ENCODE measurements at places on chromosomes 7 and 10. TPM values are rescaled to one million over a fixed set of nuclear protein-coding genes. Genes with fewer than 3 reads are reported as not detected.

The PCGF6 gene
- 17.2 TPM for total RNA-seq

The MNX1 gene
- not detected for total RNA-seq

The HABP2 gene
- total RNA-seq = not detected

The CRPPA gene
- 0.74 TPM for total RNA-seq

The PFKFB3 gene
- 97.3 TPM for total RNA-seq

- DNase-seq = no peak
Observed at GRCh38 chr7:98168904-98169621, 42.2 kb upstream of the BHLHA15 start.

GRCh38 chr7:117435475-117436043 is 8.3 kb upstream of the ASZ1 start:
- no peak for DNase-seq

DNA sequence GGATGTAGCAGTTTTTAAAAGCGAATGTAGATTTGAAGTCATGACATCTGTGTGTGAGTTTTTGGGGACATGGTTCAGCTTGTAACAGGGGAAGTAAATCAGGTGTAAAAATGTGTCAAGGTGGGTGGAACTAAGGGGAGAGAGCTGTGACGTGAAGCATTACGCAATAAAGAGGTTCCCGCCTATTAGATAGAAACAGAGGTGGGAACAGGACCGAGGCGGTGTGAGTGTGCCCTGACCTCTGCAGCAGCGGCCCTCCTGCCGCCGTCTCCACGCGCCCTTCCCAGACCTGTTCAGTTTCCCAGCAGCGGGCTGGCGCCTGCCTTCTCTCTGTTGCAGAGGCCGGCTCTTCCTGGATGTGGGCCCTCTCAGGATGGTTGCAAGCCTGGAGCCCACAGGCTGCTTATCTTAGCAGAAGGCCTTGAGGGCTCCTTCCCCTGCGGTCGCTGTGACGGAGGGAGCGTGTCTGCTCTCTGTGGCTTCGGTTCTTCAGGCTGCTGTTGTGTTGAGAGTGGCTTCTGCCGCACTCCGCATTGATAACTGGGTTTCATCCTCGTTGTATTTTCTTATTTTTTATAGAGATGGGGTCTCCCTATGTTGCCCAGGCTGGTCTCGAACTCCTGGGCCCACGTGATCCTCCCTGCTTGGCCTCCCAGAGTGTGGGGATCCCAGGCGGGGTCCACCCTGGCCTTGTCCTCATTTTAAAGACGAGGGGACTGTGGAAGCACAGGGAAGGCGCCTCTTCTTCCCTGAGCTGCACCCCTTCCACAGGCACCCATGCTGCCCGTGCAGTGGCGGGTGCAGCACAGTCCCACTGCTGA is 65.0 kb downstream of the DNAJB6 start:
- no peak for DNase-seq

- DNase-seq = no peak
Observed at GRCh38 chr10:29694121-29694520, 59.4 kb upstream of the SVIL start.

GRCh38 chr10:74923556-74923955 is 97.2 kb downstream of the KAT6B start:
- DNase-seq = no peak

DNA sequence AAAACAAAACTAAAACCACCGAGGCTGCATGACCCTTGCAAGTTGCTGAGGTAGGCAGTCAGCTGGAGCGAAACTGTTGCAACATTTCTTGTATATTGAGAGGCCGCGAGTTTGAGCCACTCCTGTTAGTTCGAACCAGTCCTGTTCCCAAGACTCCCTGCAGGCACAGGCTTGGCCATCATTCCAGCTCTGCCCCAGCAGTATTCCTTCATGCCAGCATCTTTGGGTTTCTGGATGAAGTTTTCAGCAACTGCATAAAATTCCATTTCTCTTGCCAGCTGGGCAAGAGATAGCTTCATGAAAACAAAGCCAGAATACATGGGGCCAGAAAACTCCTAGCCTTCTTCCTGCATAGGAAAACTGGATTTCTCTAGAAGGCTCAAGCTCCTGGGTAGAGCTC is 207.6 kb downstream of the FRMD4A start:
- DNase-seq = no peak

DNA sequence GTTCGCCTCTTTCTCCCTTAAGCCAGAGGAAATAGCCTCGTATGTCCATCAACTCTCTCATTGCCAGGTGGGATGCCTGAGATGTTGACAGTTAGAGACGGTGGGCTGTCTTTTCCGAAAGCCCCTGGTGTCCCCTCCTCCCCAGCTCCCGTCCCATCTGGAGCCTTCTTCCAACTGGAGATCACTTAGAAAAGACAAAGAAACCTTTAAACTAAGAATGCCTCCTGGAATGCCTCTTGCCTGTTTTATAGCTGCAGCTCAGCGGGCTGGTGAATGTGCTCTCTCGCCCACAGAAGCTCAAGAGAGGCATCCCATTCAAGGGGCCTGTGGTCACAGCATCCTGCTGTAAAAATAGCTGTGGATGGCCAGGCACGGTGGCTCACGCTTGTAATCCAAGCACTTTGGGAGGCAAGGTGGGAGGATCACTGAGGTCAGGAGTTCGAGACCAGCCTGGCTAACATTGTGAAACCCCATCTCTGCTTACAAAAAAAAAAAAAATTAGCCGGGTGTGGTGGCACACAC is 5.2 kb upstream of the MYL10 start:
- DNase-seq = no peak

DNA sequence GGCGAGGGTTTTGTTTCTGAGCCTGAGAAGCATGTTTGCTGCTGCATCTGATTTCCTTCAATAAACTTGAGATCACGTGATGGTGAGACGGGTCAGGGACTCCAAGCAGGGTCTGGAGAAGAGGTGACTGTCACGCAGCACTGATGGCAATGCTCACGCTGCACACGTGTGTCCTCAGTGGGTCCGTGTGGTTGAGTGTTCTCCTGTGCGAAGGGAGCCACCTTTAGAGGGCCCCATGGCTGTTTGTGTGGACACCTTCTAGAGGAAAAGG is 100.4 kb downstream of the WDR37 start:
- peak; percentile 15 for DNase-seq

DNA sequence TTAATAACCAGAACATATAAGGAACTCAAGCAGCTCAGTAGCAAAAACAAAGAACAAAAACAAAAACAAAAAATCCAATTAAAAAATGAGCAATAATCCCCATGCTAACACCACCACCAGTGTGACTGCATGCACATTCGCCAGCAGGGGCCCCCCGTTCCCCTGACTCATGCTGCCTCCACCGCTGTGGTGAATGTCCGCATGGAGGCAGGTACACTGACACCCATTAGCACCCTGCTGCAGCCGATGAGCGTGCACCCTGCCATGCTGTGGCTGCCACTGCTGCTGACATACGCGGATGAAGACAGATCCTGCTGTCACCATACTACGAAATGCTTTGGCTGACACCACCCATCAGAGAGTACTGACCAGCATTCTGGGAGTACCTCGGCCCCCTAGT is 321.6 kb upstream of the LRRTM3 start:
- no peak for DNase-seq
